Activated CD4-positive, alpha-beta T cell treated with anti-CD3 and anti-CD28 coated beads, Interleukin-2, Interleukin-6, amounts not matched to agents 100 ng/mL and 50 ng/mL, durations not matched to agents 16 hours and 8 hours (primary cell): ENCODE measurements at places on chromosomes 5 and 9.
A peak's percentile ranks its signal among the peaks of the same experiment; 100 is the strongest.

GRCh38 chr5:154447089-154447725 lies 1.4 kb downstream of the SAP30L start:
- DNase-seq = peak; percentile 3

DNA sequence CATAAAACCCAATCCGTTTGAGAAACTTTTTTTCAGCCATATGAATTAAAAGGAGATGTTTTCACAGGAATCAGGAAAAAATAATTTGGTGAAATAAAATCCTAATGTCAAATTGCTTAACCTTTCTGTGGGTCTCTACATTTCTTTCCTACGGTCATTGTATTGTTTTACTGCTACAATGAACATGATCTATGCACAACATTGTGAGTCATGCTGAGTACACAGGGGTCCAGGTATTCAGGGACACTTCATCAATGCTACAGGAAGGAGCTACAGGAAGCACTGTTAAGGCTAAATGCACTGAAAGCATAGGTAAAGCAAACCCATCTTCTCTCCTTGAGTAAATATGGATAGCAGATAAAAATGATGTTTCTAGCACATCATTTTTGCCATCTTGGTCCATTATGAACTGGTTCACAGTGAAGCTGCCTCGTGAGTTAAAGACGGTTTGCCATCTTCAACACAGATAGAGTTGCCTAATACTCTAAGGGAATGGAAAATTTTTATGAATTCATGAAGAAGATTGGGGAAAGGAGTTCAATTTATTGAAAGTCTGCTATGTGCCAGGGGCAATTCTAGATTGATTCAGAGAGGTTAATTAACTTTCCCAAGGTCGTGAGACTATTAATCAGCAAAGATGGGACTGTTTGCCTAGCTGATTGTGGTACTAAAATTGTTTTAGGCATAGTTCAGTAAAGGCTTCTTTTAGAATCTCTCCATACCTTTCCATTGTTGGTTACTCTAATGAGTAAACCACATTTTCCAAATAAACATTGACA lies 85.5 kb downstream of the DIRAS2 start:
- no peak for DNase-seq

DNA sequence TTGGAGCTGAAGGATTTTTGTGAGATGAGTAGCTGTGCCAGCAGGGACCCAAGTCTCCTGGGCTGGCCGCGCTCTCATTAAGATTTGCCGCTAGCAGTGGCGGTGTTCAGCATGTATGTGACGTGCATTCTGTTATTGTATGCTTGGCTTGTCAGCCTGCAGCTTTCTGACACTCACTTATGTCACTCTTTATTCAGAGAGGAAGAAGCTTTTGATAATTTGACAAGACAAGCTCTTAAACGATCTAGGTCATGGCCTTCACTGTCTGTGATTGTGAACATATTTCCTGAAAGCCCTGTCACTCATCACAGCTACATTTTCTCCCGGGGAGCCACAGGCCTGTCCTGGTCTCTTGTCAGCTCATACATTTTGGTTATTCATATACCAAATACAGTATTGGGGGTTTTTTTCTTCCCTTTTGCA lies 98.2 kb upstream of the GRHPR start:
- DNase-seq = no peak

DNA sequence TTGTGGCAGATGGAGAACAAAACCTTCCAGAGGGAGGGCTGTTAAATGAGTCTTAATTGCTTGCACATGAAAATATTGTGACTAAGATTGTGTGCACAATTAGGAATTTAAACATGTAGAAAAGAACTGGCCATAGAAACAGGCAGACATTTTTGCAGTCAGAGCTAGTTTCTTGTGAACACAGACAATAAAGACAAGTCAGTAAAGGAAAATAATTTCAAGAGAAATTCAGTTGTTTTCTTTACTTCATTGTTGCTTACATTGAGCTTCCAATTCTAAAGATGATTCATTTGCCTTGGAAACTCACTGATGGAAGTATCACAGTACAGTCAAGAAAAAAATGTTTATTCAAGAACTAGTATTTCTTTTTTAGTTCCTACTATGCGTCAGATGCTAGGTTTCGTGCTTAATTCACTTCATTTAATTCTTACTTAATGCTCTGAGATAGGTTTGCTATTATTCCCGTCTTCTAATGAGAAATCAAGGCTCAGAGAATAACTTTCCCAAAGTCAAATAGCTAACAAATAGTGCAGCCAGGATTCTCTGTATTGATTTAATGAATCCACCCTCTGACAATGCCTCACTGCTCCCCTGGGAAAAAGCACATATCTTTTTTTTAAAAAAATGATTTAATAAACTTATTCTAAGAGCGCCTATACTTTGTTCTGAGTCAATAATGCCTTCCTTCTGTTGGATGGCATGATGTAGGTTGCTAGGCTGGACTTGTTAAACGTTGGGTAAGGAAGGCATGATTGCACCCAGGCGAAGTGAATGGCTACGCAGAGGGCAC lies 581.4 kb downstream of the RAB3C start:
- no peak for DNase-seq

DNA sequence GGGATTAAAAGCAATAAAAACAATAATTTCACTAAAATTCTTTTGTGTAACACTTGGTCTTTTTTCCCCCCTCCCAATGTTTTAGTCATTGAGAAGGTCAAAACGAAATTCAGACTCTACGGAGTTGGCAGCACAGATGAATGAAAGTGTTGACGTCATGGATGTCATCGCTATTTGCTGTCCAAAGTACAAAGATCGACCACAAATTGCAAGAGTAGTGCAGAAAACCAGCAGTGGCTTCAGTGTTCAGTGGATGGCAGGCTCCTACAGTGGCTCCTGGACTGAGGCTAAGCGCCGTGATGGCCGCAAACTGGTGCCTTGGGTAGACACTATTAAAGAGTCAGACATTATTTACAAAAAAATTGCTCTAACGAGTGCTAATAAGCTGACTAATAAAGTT lies 184.7 kb downstream of the CPLANE1 start:
- no peak for DNase-seq

- no peak for DNase-seq
Measured at GRCh38 chr5:170121321-170121720, 15.6 kb downstream of the FOXI1 start.

GRCh38 chr9:113397203-113397631 lies 3.9 kb downstream of the ALAD start:
- DNase-seq = no peak

GRCh38 chr9:76245518-76245917 lies 148.7 kb downstream of the RFK start:
- DNase-seq = no peak

DNA sequence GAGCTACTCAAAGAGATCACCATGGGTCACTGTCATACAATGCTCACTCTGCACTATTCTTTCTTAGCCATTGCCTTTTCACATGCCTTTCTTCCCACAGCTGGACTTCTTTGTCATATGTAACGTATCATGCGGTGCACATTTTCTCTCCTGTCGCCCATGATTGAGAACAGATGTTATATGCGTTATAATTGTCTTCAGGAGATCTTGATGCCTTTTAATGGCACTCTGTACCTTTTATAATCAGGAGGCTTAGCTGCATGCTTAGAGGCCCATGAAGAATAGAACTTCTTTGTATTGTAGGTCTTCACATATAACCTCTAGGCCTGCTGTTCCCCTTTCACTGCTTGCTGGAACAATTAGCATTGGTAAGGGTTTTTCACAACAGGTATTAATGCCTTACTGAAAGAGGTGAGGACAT lies 436.1 kb downstream of the CDH10 start:
- no peak for DNase-seq

DNA sequence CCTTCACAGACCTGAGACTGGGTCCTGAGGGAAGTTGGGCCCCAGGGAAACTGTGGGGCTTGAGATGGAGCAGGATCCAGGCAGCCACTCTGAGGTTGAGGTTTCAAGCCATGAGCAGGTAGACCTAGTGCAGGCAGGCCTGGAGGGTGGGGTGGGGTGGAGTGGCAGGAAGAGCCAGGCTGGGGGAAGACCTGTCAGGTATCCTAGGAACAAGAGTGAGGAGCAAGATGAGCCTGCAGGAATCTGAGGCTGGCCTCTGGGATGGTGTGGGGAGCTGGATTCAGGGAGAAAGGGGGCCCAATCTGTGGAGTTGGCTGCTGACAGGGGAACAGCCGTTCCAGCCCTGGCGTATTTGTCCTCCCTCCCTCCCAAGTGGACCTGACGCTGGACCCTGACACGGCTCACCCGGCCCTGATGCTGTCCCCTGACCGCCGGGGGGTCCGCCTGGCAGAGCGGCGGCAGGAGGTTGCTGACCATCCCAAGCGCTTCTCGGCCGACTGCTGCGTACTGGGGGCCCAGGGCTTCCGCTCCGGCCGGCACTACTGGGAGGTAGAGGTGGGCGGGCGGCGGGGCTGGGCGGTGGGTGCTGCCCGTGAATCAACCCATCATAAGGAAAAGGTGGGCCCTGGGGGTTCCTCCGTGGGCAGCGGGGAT lies 9.8 kb downstream of the RACK1 start:
- DNase-seq = peak; percentile 12

DNA sequence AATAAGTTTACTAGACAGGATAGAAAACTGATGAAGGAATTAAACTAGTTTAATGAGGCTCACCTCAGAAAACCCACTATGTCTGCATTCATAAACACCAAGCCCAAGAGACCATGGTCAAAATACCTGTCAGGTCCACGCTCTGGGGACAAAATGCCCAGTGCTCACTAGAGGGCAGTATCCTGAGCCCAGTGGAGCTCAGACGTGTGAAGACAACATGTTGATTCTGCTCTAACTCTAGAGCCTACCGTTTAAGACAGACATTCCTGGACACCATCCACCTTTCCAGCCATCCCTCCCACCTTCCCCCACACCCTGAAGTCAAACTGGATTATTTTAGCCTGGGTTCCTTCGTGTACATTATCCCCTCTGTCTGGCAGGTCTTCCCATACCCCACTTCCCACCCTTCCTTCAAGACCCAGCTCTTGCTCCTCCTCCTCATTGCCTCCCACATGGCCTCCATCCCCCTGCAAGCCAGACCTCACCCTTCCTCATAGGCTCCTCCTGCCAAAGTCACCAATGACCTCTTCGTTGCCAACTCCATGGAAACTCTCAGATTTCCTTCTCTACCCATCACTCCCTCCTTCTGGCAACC lies 142.3 kb upstream of the FSTL4 start:
- DNase-seq = peak; percentile 35

DNA sequence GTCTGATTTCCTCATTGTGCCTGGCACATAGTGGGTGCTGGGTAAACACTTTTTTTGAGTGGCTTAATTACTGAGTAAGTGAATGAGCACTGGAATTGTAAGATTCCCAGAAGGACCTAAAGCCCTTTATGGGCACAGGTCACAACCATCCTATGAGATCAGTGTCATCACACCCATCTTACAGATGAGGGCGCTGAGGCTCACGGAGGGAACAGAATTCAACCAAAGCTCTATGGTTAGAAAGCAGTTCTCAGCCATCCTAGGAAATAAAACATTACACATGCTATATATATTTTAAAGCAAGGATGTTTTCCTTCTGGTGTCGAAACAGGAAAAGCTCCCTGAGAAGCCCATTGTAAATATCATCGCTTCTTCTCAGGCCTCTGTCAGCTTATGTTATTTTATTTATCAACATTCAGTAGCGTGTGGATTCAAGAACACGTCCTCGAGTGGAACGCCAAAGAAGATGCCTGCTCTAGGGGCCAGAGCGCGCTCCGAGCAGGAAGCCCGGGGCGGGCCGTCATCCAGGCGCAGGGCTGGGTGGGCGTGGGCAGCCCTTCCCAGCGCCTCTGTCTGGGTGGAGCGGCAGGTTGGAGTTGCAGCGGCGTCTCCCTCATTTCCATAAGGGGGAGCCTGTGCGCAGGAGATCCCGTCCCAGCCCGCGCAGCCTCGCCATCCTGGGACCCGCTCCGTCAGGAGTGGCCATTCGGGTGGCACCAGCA lies 155.8 kb upstream of the SMIM23 start:
- DNase-seq = peak; percentile 7

DNA sequence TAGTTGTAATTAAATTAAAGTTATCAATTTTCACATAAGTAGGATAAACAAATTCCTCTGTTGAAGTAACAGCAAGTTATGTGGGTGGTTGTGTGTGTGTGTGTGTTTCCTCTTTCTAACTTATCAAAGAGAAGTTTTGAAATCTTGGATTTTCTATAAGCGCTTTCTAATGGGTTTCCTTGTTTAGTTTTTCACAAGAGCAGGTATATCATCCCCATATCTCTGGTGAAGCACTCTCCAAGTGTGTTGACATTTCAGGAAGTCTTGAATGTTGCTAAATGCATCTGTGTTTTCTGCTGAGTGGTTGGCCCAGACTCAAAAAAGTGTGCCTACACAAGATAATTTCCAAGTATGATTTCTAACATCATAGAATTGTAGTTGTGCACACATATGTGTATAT lies 43.3 kb downstream of the PRDM6 start:
- no peak for DNase-seq

DNA sequence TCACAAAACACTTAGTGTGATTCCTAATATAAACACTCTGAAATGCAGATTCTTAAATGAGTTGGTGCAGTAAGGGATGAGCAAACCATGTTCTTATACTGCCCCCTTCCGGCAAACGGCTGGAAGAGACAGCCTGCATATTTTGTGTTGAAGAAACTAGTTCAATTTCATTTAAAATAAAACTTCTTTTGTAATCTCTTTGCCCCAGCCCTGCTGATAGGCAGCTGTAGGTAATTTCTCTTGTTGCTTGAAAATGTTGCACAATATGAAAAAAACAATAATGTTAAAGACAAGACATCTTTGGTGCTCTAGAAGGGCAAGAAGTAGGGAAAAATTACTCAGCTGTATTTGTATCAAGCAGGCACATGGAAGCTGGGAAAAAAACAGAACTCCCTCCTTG lies 89.7 kb upstream of the CCNG1 start:
- DNase-seq = peak; percentile 75

GRCh38 chr5:75088648-75089047 lies 36.3 kb upstream of the GCNT4 start:
- no peak for DNase-seq

GRCh38 chr9:134981829-134982228 lies 64.1 kb upstream of the FCN1 start:
- no peak for DNase-seq

GRCh38 chr5:43947935-43948334 lies 345.0 kb downstream of the NNT start:
- DNase-seq = no peak

- no peak for DNase-seq
Measured at GRCh38 chr5:160167624-160168165, 48.4 kb upstream of the PWWP2A start.
